ENCODE measurements at places on chromosomes 1 and 21.

DNA sequence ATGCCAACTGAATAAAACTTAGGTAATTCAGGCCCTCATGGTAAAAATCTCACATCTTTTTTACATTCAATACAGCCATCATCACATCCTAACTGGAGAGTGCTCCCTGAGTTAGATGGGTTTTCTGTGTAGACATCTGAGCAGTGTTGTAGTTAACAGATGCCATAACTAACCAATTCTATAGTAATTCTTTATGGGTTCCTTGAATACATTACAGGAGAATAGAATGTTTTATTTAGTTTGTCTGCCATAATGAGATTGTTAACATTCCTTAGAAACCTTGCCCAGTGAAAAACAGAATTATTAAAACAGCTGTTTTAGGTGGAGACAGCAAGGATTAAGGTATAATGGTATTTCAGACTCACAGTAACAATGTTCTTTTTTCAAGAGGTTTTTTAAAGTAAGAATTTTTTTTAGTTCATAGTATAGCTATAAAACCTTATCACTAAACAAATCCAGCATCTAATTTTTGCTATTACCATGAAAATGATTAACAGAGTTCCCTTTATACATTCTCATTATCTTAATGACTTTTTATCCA, 95.3 kb downstream of the ATP5PO start:
- DNase-seq: no peak

DNA sequence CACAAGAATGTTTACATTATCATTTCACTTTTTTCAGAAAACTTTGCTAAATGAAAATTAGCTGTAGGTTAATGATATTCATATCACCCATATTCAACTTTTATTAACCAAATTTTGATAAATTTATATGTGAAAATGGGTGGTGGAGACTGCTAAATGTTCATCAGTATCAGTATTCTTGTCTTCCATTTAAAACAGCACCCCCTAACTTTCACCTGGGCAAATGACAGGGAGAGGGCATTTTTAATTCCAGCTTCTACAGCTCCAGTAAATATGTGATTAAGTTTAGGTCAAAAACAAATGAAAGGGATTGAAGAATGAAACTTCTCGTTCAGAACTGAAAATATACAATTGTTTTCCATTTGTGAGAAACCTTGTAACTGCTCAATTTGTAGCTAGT, 722.2 kb downstream of the KCNT2 start:
- no peak for DNase-seq

GRCh38 chr1:17561561-17561985, 22.1 kb downstream of the ARHGEF10L start:
- no peak for DNase-seq

- DNase-seq: no peak
Observed at GRCh38 chr1:100703716-100704115, 15.8 kb upstream of the VCAM1 start.

DNA sequence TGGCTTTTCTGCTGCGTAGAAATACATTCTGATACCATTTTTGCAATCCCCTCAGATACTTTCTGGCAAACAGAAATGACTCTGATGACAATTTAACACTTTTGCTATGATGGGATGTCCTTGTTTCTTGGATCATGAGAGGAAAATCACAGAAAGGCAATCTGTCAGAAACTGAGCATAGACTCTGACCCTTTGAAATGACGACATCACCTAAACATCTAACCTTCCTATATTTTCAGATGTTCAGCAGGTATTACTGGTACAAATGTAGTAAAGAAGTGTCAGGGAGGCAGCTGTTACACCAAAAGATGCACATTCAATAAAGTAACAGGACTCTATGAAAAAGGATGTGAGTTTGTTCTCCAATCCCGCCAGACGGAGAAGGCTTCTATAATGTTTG, 13.2 kb downstream of the CLCA1 start:
- no peak for DNase-seq

DNA sequence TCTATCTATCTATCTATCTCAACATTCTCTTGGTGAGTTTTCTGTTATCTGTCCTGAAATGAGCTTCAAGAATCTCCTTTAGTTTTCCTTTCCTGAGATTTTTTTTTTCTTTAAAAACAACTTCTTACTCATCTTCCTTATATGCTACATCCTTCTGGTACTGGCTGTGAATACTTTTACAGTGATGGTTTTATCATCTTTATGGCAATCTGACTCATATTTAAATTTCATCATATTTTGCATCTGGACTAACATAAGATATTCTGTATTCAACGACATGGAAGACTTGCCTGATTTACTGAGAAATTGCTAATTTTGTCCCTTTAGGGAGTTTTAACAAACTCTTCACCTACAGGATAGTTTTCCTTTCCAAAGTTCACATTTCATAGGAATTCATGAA, 33.0 kb downstream of the PDE4B start:
- no peak for DNase-seq

GRCh38 chr1:2783435-2784397, 17.8 kb downstream of the TTC34 start:
- DNase-seq: peak; percentile 46

DNA sequence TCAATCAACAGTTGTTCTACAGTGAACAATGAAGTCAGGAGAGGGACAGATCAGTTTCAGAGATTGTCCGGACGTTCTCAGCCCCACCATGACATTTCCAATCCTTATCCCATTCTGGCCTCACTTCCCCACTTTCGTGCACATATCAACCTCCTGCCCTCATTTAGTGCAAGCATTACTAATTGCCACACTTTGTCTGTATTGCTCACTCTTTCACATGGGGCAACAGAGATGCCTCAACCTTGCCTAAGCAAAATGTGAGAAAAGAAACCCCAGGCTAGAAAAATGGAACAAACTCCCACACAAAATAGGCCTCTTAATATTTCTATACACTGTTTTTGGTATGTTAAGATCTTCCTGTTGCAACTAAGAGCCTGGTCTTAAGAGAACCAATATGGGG, 8.9 kb upstream of the RGS1 start:
- DNase-seq: no peak

- peak; percentile 94 for DNase-seq
Observed at GRCh38 chr1:9129266-9130041, 552 bp upstream of the GPR157 start.

DNA sequence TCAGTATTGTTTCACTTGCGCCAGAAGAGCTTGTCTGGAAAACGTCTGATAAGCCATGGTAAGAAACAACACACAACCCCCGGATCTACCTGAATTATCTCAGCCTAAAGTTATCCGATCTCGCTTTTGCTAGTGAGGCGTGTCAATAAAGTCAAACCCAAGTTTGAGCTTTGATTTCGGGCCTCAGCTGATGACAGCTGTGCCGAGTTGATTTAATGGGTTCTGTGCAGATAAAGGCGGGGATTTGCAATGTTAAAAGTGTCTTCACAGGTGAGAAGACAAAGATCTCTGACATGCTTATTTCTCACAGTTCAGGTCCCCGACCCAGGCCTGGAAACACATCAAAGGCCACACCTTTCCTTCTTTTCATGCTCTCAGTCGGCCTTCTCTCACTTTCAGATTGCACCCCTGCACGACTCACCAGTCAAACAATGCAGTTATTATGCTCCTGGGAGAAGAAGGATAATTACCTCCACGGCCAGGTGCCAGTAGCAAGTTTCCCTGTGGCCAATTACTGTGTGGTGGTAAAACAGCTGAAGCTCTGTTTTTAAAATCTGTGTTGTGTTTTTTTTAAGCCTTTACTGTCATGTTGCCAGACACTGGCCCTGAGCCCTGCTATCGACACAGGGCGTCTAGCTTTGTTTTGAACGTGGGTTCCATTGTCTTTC, 245.3 kb upstream of the RUNX1 start:
- no peak for DNase-seq

DNA sequence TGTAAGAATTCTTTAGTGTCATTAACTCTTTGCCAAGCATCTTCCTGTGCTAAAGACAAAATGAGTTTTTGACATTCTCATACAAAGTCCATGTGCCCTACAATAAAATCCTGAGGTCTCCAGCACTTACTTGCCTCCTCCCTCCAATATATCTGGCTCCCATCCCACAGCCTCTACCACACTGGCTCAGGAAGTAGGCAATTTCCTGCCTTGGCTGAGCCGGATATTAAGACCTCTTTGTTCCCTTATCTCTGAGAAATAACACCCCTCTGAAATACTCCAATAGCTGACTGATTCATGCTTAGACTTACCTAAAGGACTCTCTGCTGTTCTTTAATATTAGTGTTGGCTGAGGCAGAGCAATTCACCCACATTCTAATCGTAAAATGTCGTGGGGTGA, 37.6 kb upstream of the GORAB start:
- DNase-seq: no peak

GRCh38 chr1:157575744-157576143, 22.1 kb downstream of the FCRL4 start:
- no peak for DNase-seq

DNA sequence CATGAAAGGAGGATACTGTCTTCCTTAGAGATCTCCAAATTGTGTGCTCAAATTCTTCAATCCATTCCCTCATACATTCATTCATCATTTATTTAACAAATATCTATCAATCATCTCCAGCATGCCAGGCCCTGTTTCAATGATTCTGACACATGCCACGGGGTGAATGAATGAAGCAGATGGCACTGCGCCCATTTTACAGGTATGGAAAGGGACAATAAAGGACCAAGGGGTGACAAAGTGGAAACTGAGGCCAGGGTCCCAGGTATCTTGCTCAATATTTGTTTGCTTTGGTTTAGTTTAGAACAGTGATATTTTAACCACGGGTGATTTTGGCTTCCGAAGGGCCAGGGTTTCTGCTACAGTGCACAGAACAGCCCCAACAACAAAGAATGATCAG, 321.6 kb upstream of the RUNX1 start:
- no peak for DNase-seq

DNA sequence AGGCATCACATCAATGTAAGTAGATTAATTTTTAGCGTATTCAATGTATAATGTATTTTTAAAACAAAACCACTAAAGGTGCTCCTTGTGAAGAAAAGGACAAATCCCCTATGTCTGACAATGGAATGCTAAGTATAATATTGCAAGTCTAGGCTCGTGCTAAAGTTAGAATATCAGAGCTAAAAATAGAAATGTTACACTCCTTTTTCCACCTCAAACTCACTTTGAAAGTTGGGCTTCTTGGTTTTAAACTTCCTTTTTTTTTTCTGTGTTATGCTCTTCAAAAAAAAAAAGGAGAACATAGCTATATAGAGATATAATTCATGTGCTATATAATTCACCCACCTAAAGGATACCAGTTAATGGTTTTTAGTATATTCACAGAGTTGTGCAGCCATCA, 3.6 kb upstream of the SERBP1 start:
- DNase-seq: no peak

GRCh38 chr21:36210779-36211659, 54.4 kb downstream of the DOP1B start:
- DNase-seq: no peak

DNA sequence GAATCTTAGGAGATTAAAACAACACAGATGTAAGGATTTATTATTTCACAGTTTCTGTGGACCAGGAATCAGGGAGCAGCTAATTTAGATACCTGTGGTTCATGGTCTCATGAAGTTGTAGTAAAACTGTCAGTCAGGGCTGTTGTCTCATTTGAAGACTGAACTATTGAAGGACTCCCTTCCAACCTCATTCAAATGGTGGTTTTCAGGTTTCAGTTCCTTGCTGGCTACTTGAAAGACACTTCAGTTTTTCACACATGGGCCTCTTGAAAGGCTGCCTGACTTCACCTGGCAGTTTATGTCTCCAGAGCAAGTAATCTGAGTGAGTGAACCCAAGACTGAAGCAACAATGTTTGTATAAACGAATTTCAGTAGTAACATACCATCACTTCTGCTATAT, 915.9 kb downstream of the PLA2G4A start:
- no peak for DNase-seq

DNA sequence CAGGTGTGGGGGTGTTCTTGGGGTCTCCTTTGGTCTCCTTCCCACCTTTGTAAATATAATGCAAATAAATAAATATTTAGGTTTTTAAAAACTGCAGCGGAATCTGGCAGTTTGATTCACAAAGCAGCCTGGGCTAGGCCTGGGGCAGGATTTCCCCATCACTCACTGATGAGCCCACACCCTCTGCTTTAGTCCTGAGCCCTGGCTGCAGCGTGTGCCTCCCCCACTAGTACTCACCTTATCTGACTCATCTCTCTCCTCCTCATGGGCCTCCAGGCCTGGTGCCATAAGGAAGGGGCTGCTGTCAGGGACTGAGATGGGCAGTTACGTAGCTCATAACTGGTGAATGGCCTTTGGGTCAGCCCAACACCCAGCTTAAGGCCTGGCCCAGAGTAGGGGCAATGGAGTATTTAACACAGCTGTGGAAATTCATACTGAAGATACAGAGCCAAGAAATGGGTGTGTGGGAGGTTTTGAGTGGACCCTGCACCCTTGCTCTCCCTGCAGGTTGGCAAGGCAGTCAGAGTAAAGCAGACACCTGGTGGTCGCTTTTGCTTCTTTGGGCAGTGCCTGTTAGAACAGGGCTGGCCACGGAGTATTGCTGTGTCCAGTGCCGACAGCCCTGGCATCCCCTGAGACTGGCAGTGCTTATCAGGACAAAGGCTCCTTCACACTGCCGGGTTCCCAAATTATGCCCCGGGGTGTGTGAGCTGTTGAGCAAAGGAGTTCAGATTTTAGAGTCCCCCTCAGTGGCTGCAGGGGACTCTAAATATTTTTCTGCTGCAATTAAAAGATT, 39.7 kb downstream of the AZIN2 start:
- DNase-seq: no peak

- DNase-seq: no peak
Observed at GRCh38 chr1:232211149-232211548, 418.8 kb downstream of the SIPA1L2 start.

- no peak for DNase-seq
Observed at GRCh38 chr1:86464819-86465218, 3.9 kb upstream of the CLCA1 start.

GRCh38 chr1:21335750-21336224, 45.5 kb upstream of the ECE1 start:
- DNase-seq: no peak

DNA sequence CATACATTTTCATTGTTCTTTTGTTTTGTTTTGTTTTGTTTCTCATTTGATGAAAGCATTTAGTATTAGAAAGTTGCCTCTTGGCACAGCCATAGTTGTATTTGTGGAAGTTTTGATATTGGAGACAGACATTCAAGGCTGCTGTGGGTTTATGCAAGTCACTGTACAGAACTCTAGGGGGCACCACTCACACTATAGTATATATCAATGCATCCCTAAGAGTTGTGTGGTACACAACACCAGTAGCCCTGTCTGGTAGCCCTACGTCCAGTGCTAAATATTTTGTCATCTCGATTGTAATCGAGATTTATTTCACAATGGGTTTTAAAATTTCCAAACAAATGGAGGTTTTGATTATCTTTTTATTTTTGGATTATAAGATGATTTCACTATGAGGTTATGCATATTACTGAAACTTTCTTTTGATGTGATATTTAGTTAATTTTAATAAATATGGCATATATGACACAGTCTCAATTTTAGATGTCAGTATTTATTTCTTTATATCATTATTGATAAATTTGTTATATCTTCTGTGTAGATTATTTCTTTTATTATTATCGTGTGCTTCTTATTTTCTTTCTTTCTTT, 112.2 kb downstream of the NR5A2 start:
- peak; percentile 79 for DNase-seq

- DNase-seq: no peak
Observed at GRCh38 chr1:204288021-204288588, 71.6 kb downstream of the PLEKHA6 start.

- no peak for DNase-seq
Observed at GRCh38 chr1:226061068-226061840, 1.3 kb upstream of the H3-3A start.

GRCh38 chr1:50237056-50237455, 128.3 kb downstream of the ELAVL4 start:
- DNase-seq: no peak
